Epithelial cell of proximal tubule (primary cell): ENCODE measurements at places on chromosomes 2 and 18. TPM values are rescaled to one million over a fixed set of nuclear protein-coding genes. Genes with fewer than 3 reads are reported as not detected.

ALPP gene
- not detected in 2 replicates for total RNA-seq

KATNAL2 gene
- total RNA-seq = 0.06 and 0.22 TPM in 2 replicates

COL5A2 gene
- total RNA-seq = 32.7 and 82.1 TPM in 2 replicates

GPR75 gene
- total RNA-seq = 0.52 and 1.5 TPM in 2 replicates

DIPK1C gene
- not detected in 2 replicates for total RNA-seq
